ENCODE measurements at places on chromosomes 2 and 18.

DNA sequence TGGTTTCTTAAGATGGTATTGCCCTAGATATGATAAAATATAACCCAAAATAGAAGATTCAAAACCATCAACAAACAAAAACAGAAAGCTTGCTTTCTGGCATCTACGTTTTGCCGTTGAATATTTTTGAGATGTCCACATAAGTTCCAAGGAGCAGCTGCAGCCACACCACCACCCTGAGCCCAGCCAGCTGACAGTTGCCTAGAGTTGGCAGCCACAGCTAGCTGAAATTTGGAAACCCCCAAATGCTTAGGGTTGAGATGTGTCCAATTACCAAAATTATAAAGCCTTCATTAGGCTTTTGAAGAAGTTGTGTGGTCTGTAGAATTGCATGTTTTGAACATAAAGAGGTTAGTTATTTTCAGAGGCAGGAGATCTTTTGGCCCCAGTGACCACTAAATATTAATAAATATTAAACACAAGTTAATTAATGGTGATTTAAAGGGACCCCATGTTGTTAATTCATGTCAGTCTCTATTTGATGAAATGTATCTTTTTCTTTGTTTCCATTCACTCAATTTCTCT is 118.1 kb upstream of the DTNA start:
- no peak for DNase-seq

DNA sequence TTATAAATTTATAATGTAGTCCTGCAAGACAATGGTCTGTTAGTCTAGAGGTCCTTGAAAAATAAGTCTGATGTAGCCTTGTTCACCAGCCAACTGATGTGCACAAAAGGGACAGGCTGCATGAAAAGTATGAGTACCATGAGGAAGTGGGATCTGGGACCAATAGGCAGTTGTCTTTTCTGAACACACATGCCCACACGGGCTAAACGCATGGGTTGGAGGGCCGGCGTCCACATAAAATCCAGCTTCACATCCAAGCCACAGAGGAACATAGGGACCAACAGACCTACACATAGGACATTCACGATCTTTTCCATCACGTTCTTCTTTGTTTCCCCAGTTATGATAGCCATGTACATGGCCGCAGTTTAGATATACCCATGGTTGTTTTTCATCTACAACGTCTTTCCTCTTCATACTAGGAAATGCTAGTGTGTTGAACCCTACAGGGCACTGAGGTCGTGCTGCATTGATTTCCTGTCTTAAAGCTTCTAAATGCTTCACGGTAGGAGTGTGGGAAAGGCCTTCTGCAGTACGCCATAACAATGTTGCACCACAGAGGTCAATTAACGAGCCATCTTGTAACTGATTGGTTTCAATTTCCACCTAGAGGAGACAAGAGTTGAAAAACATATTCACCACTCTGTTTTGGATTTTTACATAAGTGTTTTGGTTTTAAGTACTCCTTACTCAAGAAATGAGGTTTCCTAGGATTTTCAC is 49.4 kb downstream of the PELI1 start:
- DNase-seq: no peak

GRCh38 chr18:23066060-23066459 is 69.2 kb upstream of the CABLES1 start:
- no peak for DNase-seq

DNA sequence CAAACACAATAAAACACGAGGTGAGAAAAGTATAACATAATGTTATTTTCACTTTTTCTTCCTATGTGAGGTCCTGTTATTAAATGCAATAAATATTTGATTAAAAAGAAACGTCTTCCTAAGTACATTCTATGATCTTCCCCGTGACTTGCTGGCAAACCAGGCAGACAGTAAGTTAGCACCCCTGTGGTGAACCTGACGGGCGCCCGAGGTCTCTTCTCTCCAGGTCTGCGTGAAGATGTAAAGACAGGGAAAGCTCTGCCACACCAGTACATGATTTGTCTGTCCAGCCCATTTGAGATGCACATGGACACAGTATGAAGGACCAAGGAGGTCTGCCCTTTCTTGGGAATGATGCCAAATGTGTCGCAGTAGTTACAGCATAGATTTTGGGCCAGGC is 57.6 kb downstream of the PTH2R start:
- no peak for DNase-seq

GRCh38 chr2:159228081-159228581 is 58.4 kb downstream of the WDSUB1 start:
- no peak for DNase-seq

GRCh38 chr2:120764492-120764891 is 28.8 kb downstream of the GLI2 start:
- DNase-seq: no peak

GRCh38 chr2:152568531-152568930 is 148.7 kb downstream of the PRPF40A start:
- DNase-seq: no peak

- DNase-seq: no peak
Measured at GRCh38 chr2:238847419-238847801, 475 bp upstream of the TWIST2 start.

DNA sequence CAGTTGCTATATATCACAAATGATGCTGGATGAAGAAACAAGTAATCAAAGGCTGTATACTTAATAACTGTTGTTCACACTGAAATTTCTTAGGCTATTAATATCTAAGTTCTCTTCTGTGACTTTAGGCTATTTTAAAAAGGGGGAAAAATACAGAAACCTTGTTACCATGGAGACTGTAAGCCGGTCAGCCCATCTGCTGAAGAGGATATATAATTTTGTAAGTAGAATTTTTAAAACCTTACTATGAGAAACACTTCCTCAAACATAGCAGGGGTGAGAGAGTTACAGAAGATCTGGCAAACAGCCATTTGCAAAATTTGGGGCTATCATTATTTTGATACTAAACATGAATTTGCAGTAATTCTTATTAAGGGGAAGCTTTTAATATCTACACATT is 27.8 kb downstream of the CACNB4 start:
- DNase-seq: no peak

DNA sequence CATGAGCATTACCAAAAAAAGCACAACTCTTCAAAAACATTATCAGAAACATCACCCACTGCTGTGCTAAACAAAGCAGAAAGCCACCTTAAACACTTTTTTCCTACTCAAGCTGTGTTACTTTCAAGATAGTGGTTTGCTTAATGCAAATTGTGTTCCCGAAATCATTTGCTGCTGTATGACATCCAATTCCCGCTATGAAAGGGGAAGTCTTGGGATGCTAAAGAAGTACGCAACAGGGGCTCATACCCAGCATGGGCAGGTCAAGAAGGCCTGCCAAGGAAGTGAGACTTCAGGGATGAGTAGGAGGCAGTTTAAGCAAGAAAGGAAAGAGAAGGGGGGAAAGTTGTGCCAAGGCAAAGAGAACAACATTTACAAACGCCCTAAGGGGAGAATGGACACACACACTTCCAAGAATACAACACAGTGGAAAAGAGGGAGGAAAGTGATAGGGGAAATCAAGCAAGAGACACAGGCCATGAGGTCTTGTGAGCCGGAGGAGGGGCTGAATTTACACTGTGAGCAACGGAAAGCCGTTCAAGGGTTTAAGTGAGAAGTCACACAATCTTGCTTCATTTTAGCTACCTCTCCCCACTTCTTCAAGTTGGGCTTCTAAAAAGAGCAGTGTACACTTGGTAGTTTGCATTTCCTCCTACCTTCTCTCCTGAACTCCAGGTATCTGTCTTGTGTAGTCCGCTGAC is 4.0 kb downstream of the PTPN2 start:
- no peak for DNase-seq

GRCh38 chr2:134177351-134177931 is 76.4 kb upstream of the MGAT5 start:
- no peak for DNase-seq

- no peak for DNase-seq
Measured at GRCh38 chr2:120989512-120990441, 254.1 kb downstream of the GLI2 start.

- DNase-seq: no peak
Measured at GRCh38 chr2:14285812-14286211, 346.7 kb upstream of the LRATD1 start.

DNA sequence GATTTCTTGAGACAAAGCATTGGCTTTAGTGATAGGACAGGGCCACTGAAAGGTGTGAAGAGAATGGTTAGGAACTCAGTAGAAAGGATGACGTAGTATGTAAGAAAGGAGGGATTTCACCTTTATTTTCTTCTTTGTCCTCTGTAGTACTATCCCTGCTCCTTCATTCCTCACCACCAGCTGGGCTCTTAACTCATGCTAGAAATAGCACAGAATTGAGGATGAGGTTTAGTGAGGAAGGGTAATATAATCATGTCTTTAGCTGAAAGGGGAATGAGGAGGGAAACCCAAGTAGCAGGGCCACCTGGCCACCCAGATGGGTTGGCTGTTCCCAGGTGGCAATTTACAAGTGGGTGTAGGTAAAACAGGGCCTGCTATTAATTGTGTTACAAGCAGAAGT is 15.2 kb downstream of the ACVR2A start:
- no peak for DNase-seq

DNA sequence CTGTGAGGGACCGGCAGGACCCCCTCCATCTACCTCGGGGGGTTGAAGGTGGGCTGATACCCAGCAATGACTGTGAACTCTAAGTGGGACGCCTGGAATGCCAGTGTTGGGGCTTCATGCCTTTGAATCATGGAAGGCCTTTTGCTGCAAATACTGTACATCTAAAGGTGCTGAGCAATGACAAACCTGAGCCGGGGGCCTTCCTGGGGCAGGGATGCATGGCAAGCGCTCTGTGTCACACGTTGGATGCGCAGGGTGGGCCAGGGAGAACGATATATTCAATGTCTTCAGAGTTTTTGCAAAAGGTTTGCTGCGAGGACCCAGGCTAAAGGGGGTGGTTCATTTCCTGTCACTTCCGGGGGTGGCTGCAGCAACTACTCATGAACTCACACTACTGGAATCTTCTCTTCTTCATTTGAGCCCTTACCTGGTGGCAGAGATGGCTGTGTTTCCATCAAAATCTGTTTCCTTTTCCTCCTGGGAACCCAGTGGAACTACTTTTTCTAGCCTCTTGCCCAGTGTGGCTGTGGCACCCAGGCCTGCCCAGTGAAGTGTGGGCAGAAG is 24.1 kb upstream of the INHBB start:
- DNase-seq: no peak

DNA sequence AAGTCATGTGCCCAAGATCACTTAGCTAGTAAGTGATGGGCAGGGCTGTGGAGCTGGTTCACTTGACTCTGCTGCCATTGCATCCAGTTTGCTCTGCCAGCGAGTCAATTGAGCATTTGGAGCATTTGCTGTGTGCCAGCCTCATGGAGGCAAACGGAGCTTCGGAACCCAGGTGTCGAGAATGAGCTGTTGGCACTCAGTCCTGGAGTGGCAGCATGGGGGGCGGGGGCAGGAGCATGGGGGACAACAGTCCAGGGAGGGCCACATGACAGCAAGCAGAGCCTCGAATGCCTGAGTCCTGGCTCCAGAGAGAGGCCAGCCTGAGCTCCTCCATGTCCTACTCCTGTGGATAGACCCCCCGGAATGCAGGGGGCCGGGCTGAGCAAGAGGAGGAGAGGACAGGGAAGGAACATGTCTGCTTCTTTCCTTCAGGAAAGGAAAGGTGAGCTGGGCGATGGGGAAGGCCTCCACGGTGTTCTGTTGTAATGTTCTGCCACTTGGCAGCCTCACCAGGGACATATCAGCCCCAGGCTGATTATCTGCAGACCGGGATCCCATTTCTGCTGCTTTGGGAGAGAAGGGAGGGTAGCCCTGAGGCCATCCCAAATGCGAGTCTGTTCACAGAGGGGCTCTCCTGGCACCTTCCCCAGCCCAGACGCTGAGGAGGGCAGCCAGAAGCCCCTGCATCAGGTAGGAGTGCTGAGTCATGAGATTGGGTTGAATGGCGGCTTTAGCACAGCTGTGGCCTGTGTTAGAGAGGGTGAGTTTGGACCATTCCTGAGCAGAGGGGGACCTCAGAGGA is 59.6 kb downstream of the HPCAL1 start:
- DNase-seq: no peak

DNA sequence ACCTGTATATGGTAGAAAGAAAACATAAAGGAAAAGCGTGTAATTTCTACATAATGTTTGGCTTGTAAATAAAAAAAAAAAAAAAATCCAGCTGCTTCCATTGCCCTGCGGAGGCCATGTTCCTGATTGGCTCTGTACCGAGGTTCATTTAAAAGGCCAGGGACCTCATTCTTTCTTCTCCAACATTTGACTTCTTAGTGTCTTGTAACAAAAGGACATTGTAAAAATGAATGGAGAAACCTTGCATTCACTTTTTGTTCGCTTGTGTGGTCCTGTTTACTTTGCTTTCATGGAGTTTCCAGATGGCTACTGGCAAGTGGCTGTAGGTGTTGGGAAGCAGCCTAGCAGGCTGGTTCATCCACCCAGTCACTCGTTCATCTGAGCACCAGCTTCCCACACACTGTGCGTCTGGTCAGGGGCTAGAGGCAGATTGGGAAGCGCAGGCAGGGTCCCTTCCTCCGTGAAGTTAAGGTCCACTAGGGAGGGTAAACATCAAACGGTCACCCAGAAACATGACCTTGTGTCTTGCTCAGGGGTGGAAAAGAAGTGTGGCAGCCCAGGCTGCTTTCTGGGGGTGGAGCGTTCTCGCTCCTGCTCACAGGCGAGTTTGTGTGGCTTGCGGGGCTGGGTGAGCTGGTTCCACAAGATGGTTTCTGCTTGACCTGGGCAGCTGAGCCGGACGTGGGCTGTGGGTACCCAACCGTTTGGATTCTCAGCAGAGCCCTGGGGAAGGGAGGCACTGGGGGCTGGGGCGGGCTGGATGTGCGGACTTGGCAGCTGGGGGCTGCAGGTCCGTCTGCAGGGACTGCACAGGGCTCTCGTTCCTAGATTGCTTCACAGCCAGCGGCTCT is 260.7 kb downstream of the AGAP1 start:
- no peak for DNase-seq

- peak; percentile 73 for DNase-seq
Measured at GRCh38 chr2:60998628-60999545, 18.6 kb upstream of the PEX13 start.

- DNase-seq: no peak
Measured at GRCh38 chr2:86791573-86791972, 860 bp upstream of the CD8A start.

GRCh38 chr18:36298126-36298741 is 721 bp downstream of the FHOD3 start:
- DNase-seq: peak; percentile 19

DNA sequence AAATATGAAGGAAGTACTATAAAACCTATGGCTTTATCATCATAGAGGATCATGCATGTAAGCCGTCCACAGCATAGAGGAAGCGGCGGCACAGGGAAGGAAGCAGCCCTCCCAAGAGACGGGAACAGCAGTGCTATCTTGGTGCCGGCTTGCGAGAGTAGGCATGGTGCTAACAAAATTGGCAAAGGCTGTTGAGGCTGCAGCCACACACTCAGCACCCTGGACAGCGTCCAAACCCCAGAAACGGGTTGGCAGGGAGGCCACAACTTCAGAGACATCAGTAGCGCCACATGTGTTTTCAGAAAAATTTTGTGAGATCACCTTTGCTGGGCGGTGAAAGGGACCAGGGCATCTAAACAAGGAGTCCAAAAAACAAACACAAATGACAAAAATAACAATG is 37.7 kb downstream of the NETO1 start:
- no peak for DNase-seq

Data from SW480 (cell line).